ENCODE measurements at places on chromosomes 7 and 10.

GRCh38 chr7:27920281-27920946 lies 180.5 kb downstream of the TAX1BP1 start:
- DNase-seq = no peak

- DNase-seq = no peak
Measured at GRCh38 chr10:123526356-123527064, 139.6 kb upstream of the GPR26 start.

GRCh38 chr10:114698271-114699061 lies 40.4 kb upstream of the ABLIM1 start:
- no peak for DNase-seq

DNA sequence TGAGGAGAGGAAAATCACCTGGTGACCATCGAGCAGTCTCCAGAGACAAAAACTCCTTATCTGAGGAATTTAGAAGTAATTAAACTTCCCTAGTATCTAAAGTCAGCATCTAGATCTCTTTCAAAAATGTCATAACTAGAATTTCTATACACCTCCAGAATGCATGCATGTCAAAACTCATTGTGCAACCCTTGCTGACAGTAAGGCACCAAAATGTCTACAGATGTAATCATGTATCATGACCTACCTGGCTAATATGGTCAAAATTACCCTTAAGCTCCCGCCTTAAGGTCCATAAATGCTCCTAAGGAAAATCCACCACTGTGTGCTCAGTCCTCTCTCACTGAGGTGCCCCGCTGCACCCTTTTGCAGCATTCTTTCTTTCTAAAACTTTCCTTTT lies 16.4 kb upstream of the LGI1 start:
- DNase-seq = no peak

DNA sequence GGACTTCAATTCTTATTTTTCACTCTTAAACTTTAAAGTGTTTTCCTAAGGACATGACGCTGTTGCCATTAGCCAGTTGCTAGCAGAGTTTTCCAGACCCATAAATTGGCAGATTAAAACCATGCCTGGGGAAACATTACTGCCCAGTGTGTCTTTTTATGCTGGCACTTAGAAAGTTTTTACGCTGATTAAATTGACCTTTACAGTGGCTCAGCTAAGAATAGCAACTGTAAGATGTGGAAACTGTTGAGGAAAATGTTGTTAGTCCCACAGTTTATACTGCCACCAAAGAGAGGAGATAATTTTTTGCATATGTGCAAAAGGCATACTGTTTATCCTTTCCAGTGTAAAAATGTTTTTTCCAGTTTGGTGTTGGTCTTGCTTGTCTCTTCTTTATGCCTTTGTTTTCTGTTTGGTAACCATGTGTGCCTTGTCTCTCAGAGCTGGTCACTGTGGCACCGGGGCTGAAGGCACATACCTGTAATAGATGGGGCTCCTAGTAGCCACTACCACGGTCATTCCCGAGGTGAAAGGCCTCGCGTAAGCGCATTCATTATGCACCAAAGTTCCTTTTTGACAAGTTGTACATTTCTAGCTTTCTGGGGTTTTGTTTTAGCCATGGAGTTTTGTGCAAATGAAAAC lies 45.3 kb downstream of the CYP17A1 start:
- DNase-seq = no peak

Measured in stimulated activated naive CD4-positive, alpha-beta T cell treated with Interleukin-2 at 50 U/mL for 16 hours (primary cell).